Astrocyte (in vitro differentiated cells and primary cell): ENCODE measurements at places on chromosomes 16 and 17. TPM values are rescaled to one million over a fixed set of nuclear protein-coding genes. Genes with fewer than 3 reads are reported as not detected.

- DNase-seq, result no peak
- no peak overlapping the region for H3K27ac ChIP-seq
- H3K4me1 ChIP-seq, result no peaks in the 10 kb centered on the region
- H3K4me3 ChIP-seq, result no peak overlapping the region
- no peaks in the 10 kb centered on the region for H3K36me3 ChIP-seq
These were observed 15.0 kb upstream of the C16orf95 start for GRCh38 chr16:87332150-87332549.

DNA sequence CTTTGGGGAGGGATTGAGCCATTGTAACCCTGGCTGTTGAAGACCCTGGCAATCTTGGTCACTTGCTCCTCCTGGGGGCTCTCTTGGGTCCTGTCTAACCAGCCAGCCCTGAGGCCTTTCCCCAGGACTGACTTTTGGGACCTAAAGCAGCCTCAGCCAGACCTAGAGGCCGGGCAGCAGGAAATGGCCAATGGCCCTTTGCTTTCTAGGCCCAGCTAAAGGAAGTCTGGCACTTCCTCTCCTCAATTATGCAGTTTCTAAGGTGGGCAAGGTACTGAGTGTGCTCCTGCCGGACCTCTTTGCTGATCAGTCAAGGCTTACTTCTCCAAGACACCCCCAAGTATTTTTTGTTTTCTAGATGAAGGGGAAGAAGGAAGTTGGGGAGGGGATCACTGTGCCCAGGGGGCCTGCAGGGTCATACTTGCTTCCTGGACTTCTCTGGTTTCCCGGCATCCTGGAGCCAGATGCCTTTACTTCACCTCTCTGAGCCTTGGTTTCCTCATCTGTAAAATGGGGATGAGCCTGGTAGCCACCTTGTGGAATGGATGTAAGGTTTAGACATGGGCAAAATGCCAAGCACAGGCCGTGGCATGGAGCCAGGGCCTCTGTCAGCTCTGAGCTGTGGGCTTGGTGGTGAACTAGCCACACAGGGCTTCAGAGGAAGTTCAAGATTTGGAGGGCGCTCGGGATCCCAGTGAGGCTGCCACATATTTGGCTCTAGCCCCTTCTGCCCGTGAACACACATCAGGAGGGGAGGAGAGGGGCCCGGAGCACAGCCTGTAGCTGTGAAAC lies 8.6 kb downstream of the CX3CL1 start:
- no peaks in the 10 kb centered on the region for H3K36me3 ChIP-seq
- no peak overlapping the region for H3K27ac ChIP-seq
- no peaks in the 10 kb centered on the region for H3K27me3 ChIP-seq
- no peak for DNase-seq

DNA sequence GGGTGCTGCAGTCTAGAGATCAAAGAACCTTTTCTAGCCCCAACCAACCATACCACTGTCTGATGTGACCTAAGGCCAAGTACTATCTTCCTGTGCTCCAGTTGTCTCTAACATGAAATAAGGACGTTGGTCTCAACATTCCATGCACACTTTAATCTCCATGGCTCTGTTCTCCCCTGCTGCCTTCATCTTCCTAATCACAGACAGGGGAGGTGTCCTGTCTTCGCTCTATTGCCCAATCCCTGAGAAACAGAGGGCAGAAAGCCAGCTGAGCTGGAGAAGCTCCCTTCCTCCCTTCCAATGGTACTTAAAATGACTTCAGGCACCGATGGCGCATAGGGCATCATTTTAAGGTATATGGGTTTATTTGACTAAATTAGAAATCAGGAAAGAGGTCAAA lies 148.9 kb upstream of the GNAO1 start:
- H3K27me3 ChIP-seq, result no peaks in the 10 kb centered on the region
- no peak overlapping the region for H3K4me3 ChIP-seq
- no peaks in the 10 kb centered on the region for H3K36me3 ChIP-seq
- no peak for DNase-seq

KRTAP2-3 gene
- 3.8 and 7.1 TPM in 2 replicates for total RNA-seq

DNA sequence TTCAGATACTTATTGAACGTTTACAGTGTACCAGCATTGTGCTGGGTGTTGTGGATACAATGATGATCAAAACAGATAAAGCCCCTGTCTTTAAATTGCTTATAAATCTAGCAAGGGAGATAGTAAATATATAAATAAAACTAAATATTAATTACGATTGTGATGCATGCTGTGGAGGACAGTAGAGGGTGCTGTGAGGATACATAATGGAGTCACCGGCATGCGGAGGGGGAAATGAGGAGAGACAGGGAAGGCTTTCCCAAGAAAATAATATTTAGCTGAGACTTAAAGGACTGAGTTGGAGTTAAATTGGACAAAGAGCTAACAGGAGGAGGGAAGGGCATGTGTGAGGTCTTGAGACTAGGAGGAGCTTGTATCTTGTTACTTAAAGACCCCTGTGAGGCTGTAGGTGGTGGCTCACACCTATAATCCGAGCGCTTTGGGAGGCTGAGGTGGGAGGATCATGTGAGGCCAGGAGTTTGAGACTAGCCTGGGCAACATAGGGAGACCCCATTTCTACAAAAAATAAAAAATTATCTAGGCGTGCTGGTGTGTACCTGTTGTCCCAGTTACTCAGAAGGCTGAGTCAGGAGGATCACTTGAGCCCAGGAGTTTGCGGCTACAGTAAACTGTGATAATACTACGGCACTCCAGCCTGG lies 2.4 kb downstream of the DHRS7B start:
- DNase-seq, result peak; percentile 16
- no peaks in the 10 kb centered on the region for H3K36me3 ChIP-seq
- H3K27ac ChIP-seq, result no peak overlapping the region
- H3K27me3 ChIP-seq, result no peaks in the 10 kb centered on the region
- H3K4me1 ChIP-seq, result peaks cover 10% of the 10 kb centered on the region

LGALS9C gene
- total RNA-seq, result not detected in 2 replicates

DNA sequence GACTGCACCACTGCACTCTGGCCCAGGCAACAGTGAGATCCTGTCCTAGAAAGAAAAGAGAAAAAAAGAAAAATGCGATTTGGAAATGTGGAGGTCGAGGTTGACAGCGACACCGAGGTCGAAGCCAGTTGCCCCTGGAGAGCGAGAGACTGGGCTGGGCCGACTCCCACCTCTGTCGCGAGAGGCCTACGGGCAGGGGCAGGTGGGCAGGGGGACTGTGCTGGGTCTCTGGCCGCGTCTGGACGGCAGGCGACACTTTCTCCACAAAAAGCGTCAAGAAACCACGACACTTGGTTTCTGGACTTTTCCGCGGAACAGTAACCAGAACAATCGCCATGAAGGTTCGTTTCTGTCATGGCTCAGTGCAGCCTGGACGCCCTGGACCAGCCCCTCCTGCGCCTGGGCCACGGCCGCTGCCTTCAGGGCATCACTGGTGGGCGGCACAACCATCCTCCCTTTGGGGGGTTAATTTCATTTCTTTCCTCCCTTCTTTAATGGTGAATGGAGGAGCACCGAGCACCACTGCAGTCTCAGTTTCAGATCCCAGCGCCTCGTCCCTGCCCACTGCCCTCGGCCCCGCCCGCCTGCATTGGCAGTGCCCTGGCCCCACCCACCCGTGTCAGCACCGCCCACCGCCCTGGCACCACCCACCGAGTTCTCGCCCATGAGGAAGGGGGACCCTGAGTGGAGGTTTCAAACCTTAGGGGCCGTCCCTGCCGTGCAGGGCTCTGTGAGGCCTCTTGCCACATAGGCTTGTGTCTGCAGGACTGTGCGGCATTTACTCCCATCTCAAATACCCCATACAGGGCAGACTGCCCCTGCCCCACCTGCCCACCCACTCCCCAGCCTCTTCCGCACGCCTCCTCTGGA lies 18.5 kb upstream of the CDH15 start:
- no peaks in the 10 kb centered on the region for H3K27me3 ChIP-seq
- DNase-seq, result no peak
- H3K27ac ChIP-seq, result no peak overlapping the region
- H3K4me1 ChIP-seq, result no peaks in the 10 kb centered on the region
- peaks cover 3% of the 10 kb centered on the region for H3K36me3 ChIP-seq

FTO gene
- 73.1 and 80.1 TPM in 2 replicates for total RNA-seq

DNA sequence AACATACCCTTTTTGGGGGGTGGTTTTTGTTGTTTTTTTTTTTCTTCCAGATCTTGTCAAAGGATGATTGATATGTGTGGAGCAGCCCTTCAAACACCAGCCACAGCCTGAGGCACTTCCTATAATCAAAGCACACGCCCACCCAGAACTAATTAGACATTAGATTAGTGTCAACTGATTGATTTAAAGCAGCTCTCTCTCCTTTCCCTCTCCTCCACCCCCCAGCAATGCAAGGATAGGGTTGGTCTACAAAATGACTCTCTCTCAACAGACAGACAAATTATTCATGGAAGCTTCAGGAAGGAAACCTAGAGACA lies 250.3 kb upstream of the SOX9 start:
- no peaks in the 10 kb centered on the region for H3K27me3 ChIP-seq
- no peaks in the 10 kb centered on the region for H3K36me3 ChIP-seq
- no peak for DNase-seq
- H3K4me3 ChIP-seq, result no peak overlapping the region
- no peaks in the 10 kb centered on the region for H3K4me1 ChIP-seq
- H3K27ac ChIP-seq, result no peak overlapping the region

TOM1L1 gene
- total RNA-seq, result 20.3 and 27.1 TPM in 2 replicates

- peaks cover 3% of the 10 kb centered on the region for H3K27me3 ChIP-seq
- H3K4me1 ChIP-seq, result peaks cover 30% of the 10 kb centered on the region
- DNase-seq, result peak; percentile 70
- H3K36me3 ChIP-seq, result no peaks in the 10 kb centered on the region
- peak overlapping the region; percentile 41 for H3K27ac ChIP-seq
- peak overlapping the region; percentile 58 for H3K4me3 ChIP-seq
These were observed 12.7 kb downstream of the TBX2 start for GRCh38 chr17:61412143-61412859.

GRCh38 chr17:29699283-29699682 lies 76.6 kb upstream of the CORO6 start:
- H3K4me3 ChIP-seq, result no peak overlapping the region
- peaks cover 6% of the 10 kb centered on the region for H3K36me3 ChIP-seq
- H3K27ac ChIP-seq, result no peak overlapping the region

DNA sequence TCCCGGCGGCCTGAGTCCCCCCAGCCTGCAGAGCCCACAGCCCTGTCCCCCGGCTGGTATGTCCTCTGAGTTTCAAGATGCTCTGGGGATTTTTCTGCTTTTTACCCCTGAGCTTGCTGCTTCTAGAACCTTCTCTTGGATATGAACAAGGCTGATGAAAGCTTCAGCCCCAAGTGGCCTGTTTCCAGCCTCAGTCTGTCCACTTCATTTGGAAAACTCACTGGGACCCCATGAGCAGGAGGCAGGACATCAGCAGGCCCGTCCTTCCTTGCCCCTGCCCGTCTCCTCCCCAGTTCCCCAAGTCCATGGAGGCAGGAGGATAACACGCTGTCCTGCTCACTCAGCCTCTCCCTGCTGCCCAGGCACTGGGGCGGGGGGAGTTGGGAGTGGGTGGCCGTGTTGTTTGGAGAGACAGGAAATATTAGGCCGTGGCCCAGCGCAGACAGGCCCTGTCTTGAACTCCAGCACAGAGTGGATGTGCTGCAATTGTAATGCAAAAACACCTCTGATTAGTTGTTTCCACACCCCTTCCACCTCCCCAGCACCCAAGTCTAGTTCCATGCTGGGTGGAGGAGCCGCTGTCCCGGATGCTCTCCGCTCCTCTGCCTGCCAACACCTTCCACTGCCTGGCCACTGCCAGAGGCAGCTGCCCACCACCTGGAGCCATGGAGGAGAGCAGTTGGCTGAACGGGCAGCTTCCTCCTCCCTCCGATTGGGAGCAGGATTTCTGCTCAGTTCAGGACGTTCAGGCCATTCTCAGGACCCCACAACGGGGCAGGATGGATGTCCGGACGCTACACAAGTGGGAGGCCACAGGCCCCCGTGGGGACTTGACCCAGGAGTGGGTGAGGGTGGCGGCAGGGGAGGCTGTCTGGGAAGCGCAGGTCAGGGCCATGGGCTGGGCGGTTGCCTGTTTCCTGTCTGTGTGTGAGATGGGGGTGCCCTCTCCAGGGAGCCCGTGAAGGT lies 216.9 kb upstream of the GSE1 start:
- H3K27ac ChIP-seq, result peak overlapping the region; percentile 74
- H3K4me3 ChIP-seq, result peak overlapping the region; percentile 32
- no peaks in the 10 kb centered on the region for H3K27me3 ChIP-seq

GRCh38 chr16:88475037-88475436 lies 22.0 kb downstream of the ZFPM1 start:
- no peaks in the 10 kb centered on the region for H3K27me3 ChIP-seq
- H3K4me3 ChIP-seq, result no peak overlapping the region
- H3K27ac ChIP-seq, result no peak overlapping the region

KCNG4 gene
- total RNA-seq, result not detected in 2 replicates

ADAMTS18 gene
- total RNA-seq, result 0.17 and 2.5 TPM in 2 replicates

DNA sequence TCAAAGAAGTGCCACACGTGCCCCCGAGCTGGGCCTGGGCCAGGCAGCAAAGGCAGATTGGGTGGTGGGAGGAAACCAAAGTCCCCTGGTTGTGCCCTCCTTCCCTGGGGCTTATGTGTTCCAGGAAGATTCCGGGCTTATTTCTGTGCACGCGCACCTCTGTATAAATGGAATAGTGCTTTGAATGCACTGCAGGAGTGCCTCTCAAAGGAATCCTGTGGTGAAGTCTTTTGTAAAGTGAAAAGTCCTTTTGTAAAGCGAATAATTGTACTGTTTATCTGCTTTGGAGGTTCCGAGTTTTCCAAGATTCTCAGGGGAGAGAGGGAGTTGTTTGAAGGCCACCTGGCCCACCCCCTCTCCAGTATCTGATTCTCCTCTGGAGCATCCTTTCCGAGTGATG lies 26.8 kb downstream of the C17orf75 start:
- H3K36me3 ChIP-seq, result no peaks in the 10 kb centered on the region
- no peak for DNase-seq
- H3K4me1 ChIP-seq, result no peaks in the 10 kb centered on the region
- no peak overlapping the region for H3K27ac ChIP-seq

DNA sequence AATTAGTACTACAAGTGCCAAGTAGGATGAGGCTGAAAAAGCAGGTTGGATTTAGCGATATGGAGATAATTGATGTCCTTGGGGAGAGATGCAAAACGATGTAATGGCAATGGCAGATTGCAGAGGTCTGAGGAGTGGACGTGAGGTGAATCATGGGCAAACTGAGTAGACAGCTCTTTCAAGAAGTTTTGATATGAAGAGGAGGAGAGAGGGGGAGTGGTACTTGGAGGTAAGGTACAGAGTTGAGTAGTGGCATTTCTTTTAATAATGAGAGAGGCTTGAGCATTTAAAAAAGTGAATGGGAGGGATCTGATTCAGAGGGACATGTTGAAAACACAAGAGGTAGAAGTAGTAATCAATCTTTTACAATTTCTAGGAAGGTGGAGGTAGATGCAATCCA lies 17.7 kb upstream of the VPS4A start:
- no peak for DNase-seq
- no peaks in the 10 kb centered on the region for H3K27me3 ChIP-seq
- H3K4me3 ChIP-seq, result no peak overlapping the region
- H3K4me1 ChIP-seq, result no peaks in the 10 kb centered on the region
- no peaks in the 10 kb centered on the region for H3K36me3 ChIP-seq
- H3K27ac ChIP-seq, result no peak overlapping the region

DNA sequence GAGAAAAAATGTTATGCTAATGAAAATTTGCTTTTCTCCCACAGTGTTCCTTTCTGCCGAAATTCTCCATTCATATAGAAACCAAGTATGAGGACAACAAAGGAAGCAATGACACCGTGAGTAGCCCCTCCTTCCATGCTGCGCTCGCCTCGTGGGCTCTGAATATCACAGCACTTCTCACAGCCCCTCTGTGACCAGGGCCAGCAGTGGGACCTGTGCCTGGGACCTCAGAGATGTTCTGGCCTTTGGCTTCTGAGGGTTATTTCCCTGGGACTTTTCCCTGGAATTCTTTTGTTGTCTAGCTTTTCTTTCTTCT lies 139.6 kb upstream of the NOL11 start:
- no peak for DNase-seq
- no peak overlapping the region for H3K4me3 ChIP-seq
- H3K4me1 ChIP-seq, result no peaks in the 10 kb centered on the region
- H3K27me3 ChIP-seq, result no peaks in the 10 kb centered on the region
- H3K27ac ChIP-seq, result no peak overlapping the region

GRCh38 chr17:29826114-29826692 lies 103.8 kb downstream of the SSH2 start:
- H3K4me1 ChIP-seq, result no peaks in the 10 kb centered on the region
- H3K27me3 ChIP-seq, result no peaks in the 10 kb centered on the region
